Thoracic aorta (tissue), 2 donors: ENCODE measurements at places on chromosomes 6 and 20.

GRCh38 chr6:23388086-23388783 lies 737.8 kb upstream of the NRSN1 start:
- no peak for DNase-seq

- no peak for DNase-seq
Observed at GRCh38 chr20:20956513-20956931, 149.6 kb downstream of the LINC00237 start.

- no peak for DNase-seq
Observed at GRCh38 chr6:91075244-91075976, 488.5 kb upstream of the MAP3K7 start.

- no peak for DNase-seq
Observed at GRCh38 chr6:133995296-133995695, 42.3 kb downstream of the TBPL1 start.

GRCh38 chr6:168157272-168158212 lies 78.5 kb upstream of the FRMD1 start:
- no peak for DNase-seq

DNA sequence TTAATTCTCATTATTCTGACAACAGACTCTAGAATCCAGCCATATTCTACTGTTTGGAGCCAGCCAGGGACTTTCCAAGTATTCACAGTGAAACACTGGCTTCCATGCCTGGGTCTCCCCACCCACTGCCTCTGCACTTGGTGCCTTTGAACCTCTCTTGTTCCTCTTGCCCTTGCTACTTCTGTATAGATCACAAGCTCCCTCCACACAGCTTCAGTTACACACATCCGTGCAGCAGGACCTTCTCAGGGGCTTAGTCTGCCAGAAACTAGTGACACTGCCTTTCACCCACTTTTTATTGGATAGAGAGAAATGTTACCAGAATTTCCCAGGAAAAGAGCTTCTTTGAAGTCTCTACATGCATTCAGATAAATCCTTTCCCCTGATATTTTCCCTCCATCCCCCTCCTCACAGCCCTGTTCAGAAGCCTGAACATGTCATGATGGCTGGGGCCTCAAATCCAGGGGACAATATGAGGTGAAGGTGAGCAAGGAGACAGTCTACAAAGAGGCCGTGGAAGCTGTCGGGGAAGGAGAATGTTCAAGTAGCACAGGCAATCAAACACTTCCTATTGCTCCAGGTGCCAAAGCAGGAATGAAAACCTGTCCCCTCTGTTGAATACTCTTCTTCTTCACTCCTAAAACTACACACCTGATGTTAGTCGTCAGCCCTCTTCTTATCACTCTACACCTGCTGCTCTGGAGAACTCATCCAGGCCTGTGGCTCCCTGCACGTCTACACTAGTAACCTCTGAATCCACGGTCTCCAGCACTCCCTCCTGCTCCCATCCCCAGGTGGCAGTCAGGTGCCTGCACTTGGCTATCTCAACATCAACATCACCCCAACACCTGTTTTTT lies 20.2 kb upstream of the HLA-DOA start:
- DNase-seq: no peak
